ENCODE measurements at places on chromosomes 11 and 22.

DNA sequence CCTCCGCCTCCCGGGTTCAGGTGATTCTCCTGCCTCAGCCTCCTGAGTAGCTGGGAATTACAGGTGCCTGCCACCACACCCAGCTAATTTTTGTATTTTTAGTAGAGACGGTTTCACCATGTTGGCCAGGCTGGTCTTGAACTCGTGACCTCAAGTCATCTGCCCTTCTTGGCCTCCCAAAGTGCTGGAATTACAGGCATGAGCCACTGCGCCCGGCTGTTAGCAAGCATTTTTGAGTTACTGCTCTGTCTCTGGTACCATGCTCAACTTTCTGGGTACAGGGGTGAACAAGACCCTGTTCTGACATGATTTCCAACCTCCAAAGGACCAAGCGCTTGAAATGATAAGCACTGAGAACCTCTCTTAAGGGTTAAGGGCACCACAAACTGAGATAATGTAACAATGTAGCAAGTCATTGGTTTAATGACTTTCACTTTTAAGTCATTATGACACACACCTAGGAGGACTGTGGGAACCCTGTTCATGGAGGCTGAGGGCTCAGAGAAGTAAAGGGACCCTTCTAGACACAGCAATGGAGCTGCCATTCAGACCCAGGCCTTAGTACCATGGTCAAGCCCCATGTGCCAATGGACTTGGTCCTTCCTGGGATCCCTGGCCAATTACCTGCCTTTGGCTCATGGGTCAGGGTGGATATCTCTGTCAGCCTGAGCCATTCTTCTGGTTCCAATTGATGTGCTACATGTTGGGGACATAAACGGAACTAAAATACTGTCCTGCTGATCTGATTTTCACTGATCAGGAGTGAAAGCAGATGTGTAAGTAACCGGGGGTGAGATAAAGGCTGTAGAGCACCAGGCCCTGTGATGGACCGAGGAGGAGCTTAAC is 11.6 kb downstream of the SLC3A2 start:
- DNase-seq: no peak

DNA sequence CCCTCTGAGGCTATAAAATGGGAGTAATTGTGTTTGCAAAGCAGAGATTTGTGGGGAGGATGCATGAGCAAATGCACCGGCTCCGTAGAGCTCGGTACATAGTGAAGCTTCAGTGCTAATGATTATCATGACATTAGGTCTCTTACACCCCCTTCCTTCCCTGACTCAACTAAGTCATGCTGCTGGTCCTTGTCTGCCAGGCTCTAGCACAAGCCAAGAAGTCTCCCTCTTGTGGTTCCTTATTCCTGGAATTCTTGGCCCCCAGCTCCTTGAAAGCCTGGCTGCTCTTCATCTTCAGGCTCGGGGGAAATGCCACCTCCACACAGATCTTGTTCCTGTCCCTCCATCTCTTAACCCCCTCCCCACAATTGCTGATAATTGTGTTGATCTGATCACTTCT is 45.7 kb upstream of the SYT13 start:
- no peak for DNase-seq

- DNase-seq: no peak
These were observed 20.7 kb downstream of the DMC1 start for GRCh38 chr22:38549101-38549894.

GRCh38 chr22:39349506-39349966 is 255 bp upstream of the SYNGR1 start:
- DNase-seq: no peak

DNA sequence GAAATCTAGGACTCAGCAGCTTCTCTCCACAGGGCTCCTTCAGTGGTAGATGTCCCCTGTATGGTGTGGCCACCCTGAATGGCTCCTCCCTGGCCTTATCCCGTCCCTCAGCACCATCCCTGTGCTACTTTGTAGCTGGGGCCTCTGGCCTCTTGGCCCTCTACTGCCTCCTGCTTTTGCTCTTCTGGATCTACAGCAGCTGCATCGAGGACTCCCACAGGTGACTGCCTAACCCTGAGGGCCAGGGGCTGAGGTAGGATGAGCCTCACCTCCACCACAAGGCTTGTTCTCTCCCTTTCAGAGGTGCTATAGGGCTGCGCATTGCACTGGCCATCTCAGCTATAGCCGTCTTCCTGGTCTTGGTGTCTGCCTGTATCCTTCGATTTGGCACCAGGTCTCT is 1.8 kb downstream of the TMEM179B start:
- DNase-seq: no peak

DNA sequence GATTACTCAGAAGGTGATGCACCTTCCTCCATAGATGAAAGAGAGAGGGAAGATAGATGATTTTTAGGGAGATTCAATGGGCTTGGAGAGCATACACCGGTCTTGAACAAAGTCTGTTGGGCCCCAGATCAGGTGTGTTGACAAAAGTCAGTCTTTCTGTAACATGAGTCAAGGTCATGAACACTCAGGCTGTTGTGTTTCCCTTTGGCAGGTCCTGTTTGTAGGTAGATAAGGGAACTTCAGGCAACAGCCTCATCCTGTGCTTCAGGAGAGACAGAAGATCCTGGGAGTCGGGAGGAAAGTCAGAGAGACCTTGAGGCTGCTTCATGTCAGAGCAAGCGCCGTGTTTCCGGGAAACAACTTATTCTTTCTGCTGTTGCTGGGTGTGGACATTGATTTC is 703.1 kb downstream of the BRD1 start:
- no peak for DNase-seq

GRCh38 chr11:115929618-115930129 is 425.5 kb upstream of the CADM1 start:
- no peak for DNase-seq

GRCh38 chr11:119592642-119593041 is 136.4 kb downstream of the NECTIN1 start:
- no peak for DNase-seq

- no peak for DNase-seq
These were observed 8.1 kb upstream of the GLYAT start for GRCh38 chr11:58739725-58740430.

- DNase-seq: no peak
These were observed 11.4 kb downstream of the PAX6 start for GRCh38 chr11:31799435-31800397.

DNA sequence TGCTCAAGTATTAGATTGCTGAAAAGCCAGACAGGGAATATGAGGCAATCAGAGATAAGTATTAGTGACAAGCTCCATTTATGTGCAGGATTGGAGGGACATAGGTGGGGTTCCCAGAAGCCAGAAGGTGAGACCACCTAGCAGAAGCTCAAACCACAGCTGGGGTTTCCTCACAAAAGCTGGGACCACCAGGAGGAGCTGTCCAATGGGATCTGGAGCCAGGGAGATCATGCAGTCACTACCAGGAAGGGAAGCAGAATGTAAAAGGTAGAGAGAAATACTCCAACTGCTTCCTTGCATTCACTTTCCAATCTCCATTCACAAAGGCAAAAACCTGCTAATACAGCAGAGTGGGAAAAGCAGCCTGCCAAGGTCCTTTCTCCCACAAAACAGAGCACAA is 5.2 kb upstream of the FSHB start:
- no peak for DNase-seq

All from stimulated activated CD4-positive, alpha-beta T cell treated with anti-CD3 and anti-CD28 coated beads, Interleukin-1b, Interleukin-23, amount 100 ng/mL, for 1 hour (primary cell).